Stimulated activated CD4-positive, alpha-beta T cell treated with anti-CD3 and anti-CD28 coated beads, Interleukin-12 subunit alpha, Interleukin-12 subunit beta, amount 100 ng/mL, for 24 hours (primary cell): ENCODE measurements at places on chromosomes 7 and 10.

DNA sequence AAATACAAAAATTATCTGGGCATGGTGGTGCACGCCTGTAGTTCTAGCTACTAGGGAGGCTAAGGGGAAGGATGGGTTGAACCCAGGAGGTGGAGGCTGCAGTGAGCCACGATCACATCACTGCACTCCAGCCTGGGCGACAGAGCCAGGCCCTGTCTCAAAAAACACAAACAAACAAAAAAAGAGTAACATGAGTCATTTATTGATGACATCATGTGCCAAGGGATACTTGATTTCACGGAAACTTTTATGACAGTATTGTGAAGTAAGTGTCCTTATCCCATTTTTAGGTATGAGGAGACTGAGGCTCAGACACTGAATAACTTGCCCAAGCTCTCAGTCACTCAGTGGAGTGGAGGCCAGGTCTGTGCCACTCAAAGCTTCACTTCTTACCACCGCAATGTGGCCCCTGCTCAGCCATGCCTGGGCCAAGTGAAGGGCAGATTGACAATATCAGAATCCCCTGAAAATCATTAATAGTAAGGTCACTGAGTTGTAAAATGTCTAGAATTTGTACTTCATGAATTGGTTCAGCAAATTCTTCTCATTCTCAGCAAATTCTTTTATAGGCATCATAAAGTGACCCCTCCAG lies 36.5 kb downstream of the EMX2 start:
- DNase-seq: no peak

DNA sequence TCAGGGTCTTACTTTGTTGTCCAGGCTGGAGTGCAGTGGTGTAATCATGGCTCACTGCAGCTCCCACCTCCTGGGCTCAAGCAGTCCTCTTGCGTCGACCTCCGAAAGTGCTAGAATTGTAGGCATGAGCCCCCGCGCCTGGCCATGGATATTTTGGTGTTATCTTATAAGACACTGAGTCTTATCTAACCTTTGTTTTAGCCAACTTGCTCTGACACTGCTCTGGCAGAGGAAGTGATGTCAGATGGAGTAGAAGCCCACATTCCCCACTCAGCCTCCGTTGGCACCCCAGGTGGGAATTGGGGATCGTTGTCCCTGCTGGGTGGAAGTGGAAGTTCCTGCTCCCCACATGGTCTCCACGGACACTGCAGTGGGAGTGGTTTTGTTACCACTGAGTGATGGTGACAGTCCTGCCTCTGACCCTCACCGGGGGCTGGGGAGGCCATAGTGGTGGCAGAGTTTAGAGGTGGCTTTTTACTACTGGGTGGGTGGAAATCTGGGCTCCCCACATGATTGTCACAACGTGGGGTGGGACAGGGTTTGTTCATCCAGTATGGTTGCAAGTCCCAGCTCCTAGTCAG lies 98.9 kb downstream of the ANKRD61 start:
- no peak for DNase-seq

DNA sequence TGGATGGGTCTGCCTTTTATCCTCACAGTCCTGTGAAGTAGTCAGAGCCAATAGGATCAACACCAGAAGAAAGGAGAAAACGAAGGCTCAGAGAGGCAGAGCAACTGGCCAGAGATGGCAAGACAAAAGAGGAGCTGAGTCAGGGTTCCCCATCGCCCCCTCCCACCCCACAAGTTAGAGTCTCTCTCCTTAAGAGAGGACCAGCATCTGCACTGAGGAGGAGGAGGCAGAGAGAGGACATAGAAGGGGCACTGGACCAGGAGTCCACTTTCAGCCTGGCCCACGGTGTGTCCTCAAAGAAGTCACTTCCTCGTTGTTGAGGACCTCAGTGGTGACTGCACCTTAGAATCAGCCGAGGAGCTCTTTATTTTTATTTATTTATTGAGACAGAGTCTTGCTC lies 11.6 kb downstream of the SPOCK2 start:
- no peak for DNase-seq

GRCh38 chr7:74514131-74514591 lies 60.5 kb downstream of the GTF2IRD1 start:
- DNase-seq: no peak

DNA sequence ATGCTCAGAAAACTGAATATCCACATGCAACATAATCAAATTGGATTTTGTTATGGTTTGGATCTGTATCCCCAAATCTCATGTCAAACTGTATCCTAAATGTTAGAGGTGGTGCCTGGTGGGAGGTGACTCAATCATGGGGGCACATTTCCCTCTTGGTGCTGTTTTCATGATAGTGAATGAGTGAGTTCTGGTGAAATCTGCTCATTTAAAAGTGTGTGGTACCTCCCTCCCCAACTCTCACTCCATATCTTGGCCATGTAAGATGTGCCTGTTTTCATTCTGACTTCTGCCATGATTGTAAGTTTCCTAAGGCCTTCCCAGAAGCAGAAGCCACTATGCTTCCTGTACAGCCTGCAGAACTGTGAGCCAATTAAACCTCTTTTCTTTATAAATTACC lies 239.6 kb upstream of the KLF14 start:
- no peak for DNase-seq
